ENCODE measurements at places on chromosomes 13 and 19. TPM values are rescaled to one million over a fixed set of nuclear protein-coding genes. Genes with fewer than 3 reads are reported as not detected.

DNA sequence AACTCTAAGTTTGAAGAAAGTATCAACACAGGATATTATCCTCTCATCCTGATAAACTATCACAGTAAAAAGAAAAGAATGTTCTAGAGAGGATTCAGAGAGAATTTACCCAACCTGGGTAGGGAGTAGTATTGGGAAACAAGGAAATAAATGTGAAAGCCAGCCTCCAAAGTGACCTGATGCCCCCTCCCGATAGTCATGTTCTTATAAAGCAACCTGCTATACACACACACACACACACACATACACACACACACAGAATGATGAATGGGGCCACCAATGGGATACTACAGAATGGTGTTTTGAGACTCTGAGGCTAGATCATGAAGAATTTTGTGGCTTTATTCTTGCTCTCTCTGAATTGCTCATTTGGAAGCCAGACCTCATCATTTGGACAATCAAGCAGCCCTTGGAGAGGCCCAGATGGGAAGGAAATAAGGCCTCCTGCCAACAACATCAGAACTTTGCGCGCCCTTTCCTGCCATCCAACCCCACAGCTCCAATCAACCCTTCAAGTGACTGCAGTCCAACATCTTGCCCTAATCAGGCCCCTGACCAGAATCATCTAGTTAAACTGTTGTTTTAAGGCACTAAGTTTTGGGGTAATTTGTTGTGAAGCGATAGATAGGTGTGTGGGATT is 807.9 kb upstream of the ARGLU1 start:
- H3K4me1 ChIP-seq, result no peaks in the 10 kb centered on the region
- no peak for DNase-seq
- H3K4me3 ChIP-seq, result no peak overlapping the region
- no peak overlapping the region for H3K27ac ChIP-seq
- H3K36me3 ChIP-seq, result no peaks in the 10 kb centered on the region

Gene MISP3
- 0.96 TPM for polyA plus RNA-seq

Gene CLC
- not detected for polyA plus RNA-seq

Gene PSG7
- polyA plus RNA-seq, result not detected

DNA sequence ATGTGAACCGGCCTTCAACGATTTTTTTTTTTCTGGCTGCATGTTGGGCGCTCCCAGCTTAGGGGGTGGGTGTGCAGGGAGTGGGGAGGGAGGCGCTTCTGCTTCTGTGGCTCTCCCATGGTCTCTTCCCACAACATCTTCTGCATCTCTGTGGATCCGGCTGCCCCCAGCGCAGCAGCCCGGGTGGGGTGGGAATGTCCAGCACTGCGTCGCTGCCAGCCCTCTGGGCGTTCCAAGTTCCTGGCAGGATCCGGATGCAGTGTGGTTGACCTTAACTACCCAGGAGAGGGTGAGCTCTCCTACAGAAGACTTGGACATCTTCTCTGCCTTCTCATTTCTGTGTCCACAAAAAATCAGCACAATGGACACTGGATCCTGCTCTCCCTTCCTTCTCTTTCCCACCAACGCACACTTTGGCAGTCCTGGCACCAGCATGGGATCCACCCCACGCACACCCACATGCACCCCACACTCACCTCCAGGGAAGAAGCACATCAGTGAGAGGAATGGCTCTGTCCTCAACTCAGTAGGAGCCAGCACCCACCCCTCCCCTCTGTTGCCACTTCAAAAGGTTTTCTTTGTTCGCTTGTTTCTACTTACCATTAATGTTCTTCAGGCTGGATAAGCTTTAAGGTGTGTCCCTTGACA is 177.3 kb downstream of the COL4A1 start:
- no peaks in the 10 kb centered on the region for H3K36me3 ChIP-seq
- no peak overlapping the region for H3K27ac ChIP-seq
- DNase-seq, result no peak
- H3K27me3 ChIP-seq, result no peaks in the 10 kb centered on the region
- no peak overlapping the region for H3K4me3 ChIP-seq

Gene LSR
- 51.3 TPM for polyA plus RNA-seq

DNA sequence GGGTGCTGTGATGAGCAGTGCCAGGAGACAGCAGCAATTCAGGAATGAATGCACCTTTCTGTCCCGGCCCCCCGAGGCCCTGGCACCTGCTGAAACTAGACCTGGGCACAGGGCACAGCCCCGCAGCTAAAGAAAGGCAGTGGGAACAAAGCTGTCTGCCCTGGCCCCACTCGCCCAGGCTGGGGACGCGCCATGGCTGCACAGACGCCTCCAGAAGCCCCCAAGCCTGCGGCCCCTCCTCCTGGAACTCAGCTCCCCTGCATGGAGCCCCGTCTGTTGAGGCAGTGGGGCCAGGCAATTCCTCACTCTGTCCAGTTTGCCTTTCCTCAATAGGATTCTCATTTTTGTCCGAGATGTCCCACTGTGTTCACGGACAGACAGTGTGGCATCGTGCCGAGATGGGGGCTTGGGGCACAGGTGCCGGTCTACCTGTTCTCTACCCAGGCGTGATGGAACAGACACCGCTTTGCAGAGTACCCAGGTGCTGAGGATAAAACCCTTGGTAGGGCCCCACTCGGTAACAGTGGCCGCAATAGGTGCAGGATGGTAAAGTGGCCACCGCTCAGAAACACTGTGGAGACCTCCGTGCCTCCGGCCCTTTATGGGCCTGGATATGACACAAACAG is 146.5 kb upstream of the SOX1 start:
- H3K27me3 ChIP-seq, result no peaks in the 10 kb centered on the region
- no peaks in the 10 kb centered on the region for H3K4me1 ChIP-seq
- H3K4me3 ChIP-seq, result no peak overlapping the region
- no peaks in the 10 kb centered on the region for H3K36me3 ChIP-seq

GRCh38 chr19:6249296-6249695 is 30.5 kb downstream of the MLLT1 start:
- no peak overlapping the region for H3K4me3 ChIP-seq
- peaks cover 7% of the 10 kb centered on the region for H3K4me1 ChIP-seq
- no peaks in the 10 kb centered on the region for H3K27me3 ChIP-seq
- H3K36me3 ChIP-seq, result peaks cover 5% of the 10 kb centered on the region
- no peak overlapping the region for H3K27ac ChIP-seq
- no peak for DNase-seq

DNA sequence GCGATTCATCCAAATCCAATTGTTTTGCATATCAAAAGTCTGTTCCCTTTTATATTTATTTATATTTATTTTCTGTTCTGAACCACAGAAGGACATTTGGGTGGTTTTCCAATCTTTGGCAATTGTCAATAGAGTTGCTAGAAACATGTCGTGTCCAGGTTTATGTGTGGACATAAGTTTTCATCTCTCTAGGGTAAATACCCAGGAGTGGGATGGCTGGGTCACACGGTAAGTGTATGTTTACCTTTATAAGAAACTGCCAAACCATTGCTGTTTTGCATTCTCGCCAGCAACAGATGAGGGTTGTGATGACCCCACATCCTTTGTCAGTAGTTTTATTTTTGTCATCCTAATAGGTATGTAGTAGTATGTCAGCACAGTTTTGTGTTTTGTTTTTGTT is 12.5 kb downstream of the AP1M1 start:
- H3K4me1 ChIP-seq, result no peaks in the 10 kb centered on the region
- DNase-seq, result no peak
- H3K36me3 ChIP-seq, result peaks cover 34% of the 10 kb centered on the region
- H3K27ac ChIP-seq, result no peak overlapping the region

GRCh38 chr13:110884517-110884916 is 30.4 kb downstream of the ANKRD10 start:
- H3K27me3 ChIP-seq, result no peaks in the 10 kb centered on the region
- H3K4me3 ChIP-seq, result no peak overlapping the region
- no peak overlapping the region for H3K27ac ChIP-seq
- peaks cover 4% of the 10 kb centered on the region for H3K36me3 ChIP-seq
- H3K4me1 ChIP-seq, result no peaks in the 10 kb centered on the region
